ENCODE measurements at places on chromosomes 5 and 9.

- no peaks in the 10 kb centered on the region for H3K36me3 ChIP-seq
- H3K4me1 ChIP-seq = peaks cover 19% of the 10 kb centered on the region
- no peak for DNase-seq
- H3K4me3 ChIP-seq = no peak overlapping the region
- H3K27me3 ChIP-seq = no peaks in the 10 kb centered on the region
These were observed 36.6 kb downstream of the PCDH1 start for GRCh38 chr5:141841378-141842180.

GRCh38 chr5:41374631-41375030 is 135.8 kb downstream of the PLCXD3 start:
- no peak for DNase-seq
- no peaks in the 10 kb centered on the region for H3K4me1 ChIP-seq
- H3K27ac ChIP-seq = no peak overlapping the region
- no peak overlapping the region for H3K4me3 ChIP-seq
- no peaks in the 10 kb centered on the region for H3K36me3 ChIP-seq

DNA sequence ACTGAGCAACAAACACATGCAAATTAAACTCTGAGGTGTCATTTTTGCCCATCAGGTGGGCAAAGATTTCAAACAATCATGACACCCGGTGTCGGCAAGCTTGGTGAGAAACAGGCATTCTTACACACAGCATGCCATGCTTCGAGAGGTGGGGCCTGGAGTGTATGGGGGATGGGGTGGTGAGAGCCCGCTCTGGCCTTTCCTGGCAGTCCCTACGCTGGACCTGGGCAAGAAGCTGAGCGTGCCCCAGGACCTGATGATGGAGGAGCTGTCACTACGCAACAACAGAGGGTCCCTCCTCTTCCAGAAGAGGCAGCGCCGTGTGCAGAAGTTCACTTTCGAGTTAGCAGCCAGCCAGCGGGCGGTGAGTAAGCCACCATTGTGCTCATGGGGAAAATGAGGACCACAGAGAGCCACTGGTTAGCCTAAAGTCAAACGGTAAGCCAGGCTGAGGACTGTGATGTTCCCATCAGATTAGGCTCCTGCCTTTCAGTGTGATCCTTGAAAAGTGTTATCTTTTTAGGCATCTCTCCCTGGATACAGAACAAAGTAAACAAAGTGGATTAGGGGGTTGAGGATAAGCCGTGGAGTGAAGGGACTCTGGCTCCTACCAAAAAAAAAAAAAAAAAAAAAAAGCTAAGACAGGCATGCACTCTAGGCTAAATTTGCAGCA is 9.4 kb downstream of the MYOZ3 start:
- H3K27me3 ChIP-seq = no peaks in the 10 kb centered on the region
- H3K27ac ChIP-seq = no peak overlapping the region
- DNase-seq = no peak
- no peaks in the 10 kb centered on the region for H3K36me3 ChIP-seq
- H3K4me3 ChIP-seq = no peak overlapping the region
- H3K4me1 ChIP-seq = peaks cover 33% of the 10 kb centered on the region

- no peak for DNase-seq
- no peaks in the 10 kb centered on the region for H3K4me1 ChIP-seq
- no peak overlapping the region for H3K4me3 ChIP-seq
- H3K27ac ChIP-seq = no peak overlapping the region
- H3K27me3 ChIP-seq = peaks cover 12% of the 10 kb centered on the region
These were observed 23.8 kb upstream of the ZNF622 start for GRCh38 chr5:16489322-16489791.

- H3K4me1 ChIP-seq = peaks cover 26% of the 10 kb centered on the region
- H3K27me3 ChIP-seq = no peaks in the 10 kb centered on the region
- no peak overlapping the region for H3K27ac ChIP-seq
These were observed 478.0 kb downstream of the ENC1 start for GRCh38 chr5:74162524-74162923.

- H3K4me1 ChIP-seq = no peaks in the 10 kb centered on the region
- peaks cover 67% of the 10 kb centered on the region for H3K27me3 ChIP-seq
- H3K36me3 ChIP-seq = no peaks in the 10 kb centered on the region
- no peak overlapping the region for H3K4me3 ChIP-seq
- H3K27ac ChIP-seq = no peak overlapping the region
- no peak for DNase-seq
These were observed 16.8 kb upstream of the CEP72 start for GRCh38 chr5:595285-595875.

DNA sequence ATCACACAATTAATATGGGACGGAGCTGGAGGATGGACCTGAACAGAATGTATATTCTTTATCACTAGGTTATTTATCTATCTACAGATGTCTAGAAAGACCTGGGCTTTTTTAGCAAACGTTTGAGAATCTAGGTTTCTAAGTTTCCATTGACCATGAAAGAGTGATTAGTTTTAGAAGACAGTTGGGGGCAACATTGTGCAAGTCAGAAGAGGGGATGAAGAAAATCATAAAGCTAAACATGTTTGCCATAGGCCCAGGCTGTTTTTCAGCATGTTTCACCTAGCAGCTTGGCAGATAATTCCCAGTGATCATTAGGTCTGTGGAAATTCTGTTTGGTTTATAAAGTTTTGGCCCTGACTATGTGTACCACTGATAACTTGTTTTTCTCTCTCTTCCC is 44.1 kb upstream of the CDKN2B start:
- H3K4me1 ChIP-seq = peaks cover 39% of the 10 kb centered on the region
- peak overlapping the region; percentile 81 for H3K27ac ChIP-seq
- peaks cover 2% of the 10 kb centered on the region for H3K36me3 ChIP-seq
- no peak for DNase-seq

Data from SJSA1 (cell line).